ENCODE measurements at places on chromosomes 6 and 20.

GRCh38 chr6:34518669-34519365 lies 37.3 kb downstream of the SPDEF start:
- DNase-seq = no peak

- DNase-seq = no peak
Observed at GRCh38 chr6:133817460-133818047, 71.4 kb upstream of the TCF21 start.

GRCh38 chr6:44733126-44733525 lies 345.6 kb downstream of the CDC5L start:
- no peak for DNase-seq

GRCh38 chr6:137798846-137799245 lies 68.2 kb upstream of the TNFAIP3 start:
- no peak for DNase-seq

GRCh38 chr20:49397525-49397924 lies 84.9 kb downstream of the KCNB1 start:
- no peak for DNase-seq

GRCh38 chr20:32010101-32010500 lies at the start of gene CCM2L:
Gene CCM2L (plus strand): TSS chr20:32010438. CDS start chr20:32010455, 17 bp downstream.
- DNase-seq = no peak

DNA sequence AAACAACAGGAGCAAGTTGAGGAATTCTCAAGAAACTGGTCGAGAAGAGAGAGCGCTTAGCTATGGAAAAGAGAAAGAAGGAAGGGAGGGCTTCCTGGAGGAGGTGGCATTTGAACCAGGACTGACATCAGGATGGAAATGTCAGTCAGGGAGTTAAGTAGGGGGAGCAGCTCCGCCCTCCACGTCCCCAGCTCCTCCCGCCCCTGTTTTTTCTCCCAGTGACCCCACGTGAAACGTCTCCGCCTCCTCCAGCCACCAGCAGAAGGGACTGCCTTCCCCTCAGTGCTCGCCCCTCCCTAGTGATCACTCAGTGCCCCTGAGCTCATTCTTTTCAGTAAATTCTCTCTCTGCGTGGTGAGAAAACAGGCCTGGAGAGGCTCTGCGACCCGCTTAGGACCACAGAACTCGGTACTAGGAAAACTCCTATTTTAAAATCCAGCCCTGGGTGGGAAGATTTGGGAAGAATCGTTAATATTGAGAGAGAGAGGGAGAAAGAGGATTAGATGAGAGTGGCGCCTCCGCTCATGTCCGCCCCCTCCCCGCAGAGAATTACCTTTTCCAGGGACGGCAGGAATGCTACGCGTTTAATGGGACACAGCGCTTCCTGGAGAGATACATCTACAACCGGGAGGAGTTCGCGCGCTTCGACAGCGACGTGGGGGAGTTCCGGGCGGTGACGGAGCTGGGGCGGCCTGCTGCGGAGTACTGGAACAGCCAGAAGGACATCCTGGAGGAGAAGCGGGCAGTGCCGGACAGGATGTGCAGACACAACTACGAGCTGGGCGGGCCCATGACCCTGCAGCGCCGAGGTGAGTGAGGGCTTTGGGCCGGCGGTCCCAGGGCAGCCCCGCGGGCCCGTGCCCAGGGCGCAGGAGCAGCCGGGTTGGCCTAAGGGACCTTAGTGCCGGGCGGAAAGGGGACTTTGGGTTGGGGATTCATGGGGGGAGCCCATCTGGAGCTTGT lies 4.6 kb downstream of the HLA-DPB1 start:
- DNase-seq = no peak

GRCh38 chr6:23410439-23410838 lies 715.6 kb upstream of the NRSN1 start:
- DNase-seq = no peak

GRCh38 chr6:33950472-33950881 lies 146.7 kb upstream of the MLN start:
- DNase-seq = no peak

- no peak for DNase-seq
Observed at GRCh38 chr6:57302477-57302876, 15.0 kb upstream of the PRIM2 start.

DNA sequence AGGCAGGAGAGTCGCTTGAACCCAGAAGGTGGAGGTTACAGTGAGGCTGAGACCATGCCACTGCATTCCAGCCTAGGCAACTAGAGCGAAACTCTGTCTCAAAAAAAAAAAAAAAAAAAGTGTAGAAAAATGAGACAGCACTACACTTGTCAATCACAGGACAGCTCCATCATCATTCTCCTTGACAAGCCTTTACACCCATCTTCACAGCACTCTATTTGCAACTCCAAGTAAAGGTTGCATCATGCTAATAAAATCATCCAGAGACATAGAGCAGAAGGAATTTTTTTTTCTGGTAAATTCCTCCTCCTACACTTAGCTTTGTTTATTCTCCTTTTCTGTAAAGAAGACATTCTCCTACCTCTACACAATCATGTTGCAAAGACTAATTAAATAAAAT lies 791.0 kb upstream of the HS3ST5 start:
- DNase-seq = no peak

GRCh38 chr6:145008715-145009114 lies 723.6 kb downstream of the UTRN start:
- no peak for DNase-seq

GRCh38 chr6:170210651-170211403 lies 80.1 kb downstream of the DLL1 start:
- DNase-seq = no peak

DNA sequence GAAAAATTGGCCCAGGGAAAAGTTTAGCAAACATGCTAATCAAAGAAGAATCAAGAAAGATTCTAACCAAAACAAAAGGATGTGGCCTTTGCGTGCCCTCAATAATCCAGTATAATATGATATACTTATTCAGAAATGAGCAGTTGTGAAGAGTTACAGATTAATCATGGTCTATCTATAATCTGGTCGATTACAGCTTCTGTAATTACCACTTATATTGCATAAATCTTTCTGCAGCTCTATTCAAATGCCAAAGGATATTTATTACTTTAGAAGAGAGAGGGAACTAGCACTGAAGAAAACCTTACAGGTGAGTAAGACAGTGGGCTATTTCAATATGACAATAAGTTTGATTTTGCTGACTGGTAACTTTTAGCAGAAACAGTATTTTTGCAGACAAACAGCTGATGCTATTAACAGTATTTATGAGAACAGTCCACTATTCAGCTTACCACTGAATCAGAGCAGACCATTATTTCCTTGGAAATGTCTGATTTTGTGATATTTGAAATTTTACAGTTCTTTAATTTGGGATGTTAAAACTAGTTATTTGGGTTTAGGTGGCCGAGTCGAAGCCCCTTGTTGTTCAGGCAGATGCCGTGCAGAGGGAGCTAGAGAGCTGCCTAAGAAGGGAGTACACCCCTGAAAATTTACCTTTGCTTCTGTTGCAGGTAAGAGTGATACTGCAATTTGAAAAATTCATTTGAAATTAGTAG lies 92.2 kb downstream of the CEP57L1 start:
- peak; percentile 21 for DNase-seq

- no peak for DNase-seq
Observed at GRCh38 chr6:151205721-151206600, 33.8 kb upstream of the AKAP12 start.

DNA sequence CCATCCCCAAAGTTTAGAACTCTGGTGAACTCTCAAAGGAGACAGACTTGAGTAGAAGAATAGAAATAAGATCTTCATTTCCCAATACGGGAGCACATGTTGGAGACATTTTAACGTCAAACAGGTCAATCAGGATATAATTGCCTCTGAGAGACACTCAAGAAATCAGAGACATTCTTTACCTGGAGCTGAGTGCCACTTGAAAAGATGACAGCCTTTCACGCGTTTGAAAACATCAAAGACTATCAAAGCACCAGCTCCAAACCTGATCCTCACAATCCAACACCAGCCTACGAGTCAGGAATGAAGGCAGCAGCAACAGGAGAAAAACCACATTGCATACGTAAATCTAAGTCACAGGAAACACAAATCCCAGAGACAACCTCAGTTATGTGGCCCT lies 571.5 kb upstream of the CDH4 start:
- no peak for DNase-seq

- no peak for DNase-seq
Observed at GRCh38 chr6:149060300-149060984, 257.1 kb upstream of the TAB2 start.

GRCh38 chr6:101747716-101748115 lies 354.2 kb downstream of the GRIK2 start:
- DNase-seq = no peak

- no peak for DNase-seq
Observed at GRCh38 chr6:45789238-45789637, 226.4 kb downstream of the CLIC5 start.

DNA sequence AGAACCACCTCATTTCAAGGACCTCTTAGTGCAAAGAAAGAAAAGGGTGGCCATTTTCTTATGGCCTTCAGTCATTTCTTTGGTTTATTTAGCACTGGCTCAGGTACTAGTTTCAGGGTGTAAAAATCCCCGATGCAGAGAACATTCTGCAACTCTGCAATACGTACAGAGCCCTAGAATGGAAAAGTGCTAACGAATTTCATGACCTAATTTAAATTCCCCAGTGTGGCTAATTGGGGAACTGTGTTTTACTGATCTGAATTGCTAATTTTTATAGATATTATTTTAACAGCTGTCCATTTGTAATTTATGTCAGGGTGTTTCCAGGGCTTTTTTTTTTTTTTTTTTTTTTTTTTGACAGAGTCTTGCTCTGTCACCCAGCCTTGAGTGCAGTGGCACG lies 160.7 kb downstream of the UST start:
- no peak for DNase-seq

DNA sequence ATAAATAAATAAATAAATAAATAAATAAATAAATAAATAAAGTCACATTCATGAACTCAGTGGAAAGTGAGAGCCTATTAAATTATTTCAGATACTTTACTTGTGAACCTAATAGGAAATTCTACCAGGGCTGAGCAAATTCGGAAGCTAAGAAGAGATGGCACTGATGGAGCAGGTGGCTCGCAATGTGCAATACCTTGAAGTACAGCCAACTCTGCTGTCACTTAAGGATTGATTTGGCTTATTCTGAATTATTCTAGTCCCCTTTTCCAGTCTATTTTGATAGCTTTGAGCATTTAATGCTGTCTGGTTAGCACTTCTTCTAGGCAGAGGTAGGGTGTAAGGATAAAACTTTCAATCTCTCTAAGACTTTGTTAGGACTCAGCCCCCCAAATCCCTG lies 395.8 kb upstream of the PLCB4 start:
- DNase-seq = peak; percentile 13

DNA sequence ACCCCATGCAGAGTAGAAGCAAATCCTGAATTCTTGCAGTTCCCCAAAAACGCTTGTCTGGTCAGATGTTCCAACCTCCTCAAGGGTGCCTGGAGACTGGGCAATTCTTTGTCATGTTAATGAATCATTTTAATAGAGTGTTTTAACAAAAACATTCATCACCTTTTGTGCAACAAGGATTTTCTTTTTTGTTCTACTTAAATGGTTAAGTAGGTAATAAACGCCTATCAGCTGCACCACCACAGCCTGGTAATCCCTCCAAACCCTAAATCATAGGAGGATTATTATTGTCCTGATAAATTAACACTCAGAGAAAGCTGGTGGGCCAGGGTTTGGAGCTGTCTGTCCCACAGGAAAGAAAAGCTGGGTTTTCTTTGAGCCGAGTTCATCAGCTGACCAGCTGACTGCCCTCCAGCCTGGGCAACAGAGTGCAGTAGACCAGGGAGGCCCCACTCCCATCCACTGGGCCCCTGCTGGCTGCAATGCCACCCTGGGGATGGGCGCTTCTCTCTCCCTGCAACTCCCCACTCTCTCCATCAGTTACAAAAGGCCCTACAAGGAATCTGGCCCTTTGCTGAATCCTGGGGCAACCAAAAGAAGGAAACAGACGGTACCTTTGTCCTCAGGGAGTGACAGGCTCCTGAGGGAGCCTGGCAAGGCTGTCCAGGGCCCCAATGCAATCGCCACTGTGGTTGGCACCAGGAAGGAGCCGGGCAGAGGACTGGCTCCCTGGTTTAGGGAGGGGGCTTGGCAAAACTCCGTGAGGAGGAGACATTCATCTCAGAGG lies 23.1 kb upstream of the BMP7 start:
- DNase-seq = no peak

GRCh38 chr6:1761477-1761877 lies 151.8 kb downstream of the FOXC1 start:
- DNase-seq = no peak

DNA sequence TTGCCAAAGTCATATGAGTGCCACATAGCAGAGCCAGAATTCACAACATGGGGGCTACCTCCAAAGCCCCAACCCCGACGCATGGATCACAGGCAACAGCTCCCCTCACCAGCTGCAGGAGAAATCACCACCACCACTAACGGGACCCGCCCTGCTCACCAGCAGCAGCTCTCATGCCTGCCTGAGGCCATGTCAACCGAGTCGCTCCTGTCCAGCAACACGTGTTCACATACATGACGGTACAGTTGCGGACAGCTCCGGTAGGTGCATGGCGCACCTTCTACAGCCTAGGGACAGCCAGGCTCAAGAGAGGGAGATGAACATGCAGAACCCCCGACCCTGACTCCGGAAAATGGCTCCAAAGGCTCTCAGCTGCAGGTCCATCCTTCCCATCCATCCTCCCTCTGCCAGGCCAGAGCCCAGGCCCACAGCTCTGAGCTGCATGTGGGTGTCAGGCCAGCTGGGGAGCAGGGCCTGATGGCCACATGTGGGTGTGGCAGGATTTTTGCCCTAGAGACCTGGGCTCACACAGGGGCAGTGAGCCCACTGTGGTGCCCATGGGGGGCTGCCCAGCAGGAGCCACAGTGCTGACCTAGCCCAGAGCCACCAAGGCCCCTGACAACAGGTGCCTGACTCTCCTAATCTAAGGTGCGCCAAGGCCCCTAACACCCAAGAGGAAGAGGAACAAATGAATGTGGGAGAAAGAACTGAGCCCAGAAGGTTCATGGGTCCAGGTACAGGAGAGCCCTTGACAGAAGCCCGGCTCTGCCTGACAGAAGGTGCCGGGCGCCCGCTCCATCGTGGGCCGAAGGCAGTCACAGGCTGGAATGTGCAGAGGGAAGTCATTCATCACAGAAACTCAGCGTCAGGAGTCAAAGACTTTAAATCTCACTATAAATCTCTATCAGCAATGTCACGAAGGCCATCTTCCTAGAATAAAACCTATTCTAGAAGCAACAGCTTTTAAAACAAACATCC lies 10.5 kb downstream of the RPS6KA2 start:
- no peak for DNase-seq

- no peak for DNase-seq
Observed at GRCh38 chr6:33057222-33058150, 16.0 kb downstream of the HLA-DPA1 start.

DNA sequence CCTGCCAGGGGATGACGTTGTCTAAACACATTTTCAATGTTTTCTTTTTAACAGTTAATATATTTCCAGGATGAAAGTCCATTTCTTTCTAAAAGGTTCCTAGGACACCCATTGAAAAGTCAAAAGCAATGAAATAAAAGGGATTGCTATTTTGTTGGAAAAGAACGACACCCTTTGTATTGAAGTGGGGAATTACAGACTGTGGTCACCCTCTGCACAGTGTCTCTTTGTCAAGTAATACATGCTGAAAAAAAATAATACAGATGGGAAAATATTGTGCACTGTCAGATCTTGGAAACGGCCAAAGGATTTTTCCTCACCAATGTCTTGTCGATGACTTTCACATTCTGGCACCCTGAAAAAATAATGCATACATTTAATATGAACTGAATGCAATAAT lies 56.9 kb downstream of the HAO1 start:
- no peak for DNase-seq
